H54 (cell line): ENCODE measurements at places on chromosomes 1 and 21.

DNA sequence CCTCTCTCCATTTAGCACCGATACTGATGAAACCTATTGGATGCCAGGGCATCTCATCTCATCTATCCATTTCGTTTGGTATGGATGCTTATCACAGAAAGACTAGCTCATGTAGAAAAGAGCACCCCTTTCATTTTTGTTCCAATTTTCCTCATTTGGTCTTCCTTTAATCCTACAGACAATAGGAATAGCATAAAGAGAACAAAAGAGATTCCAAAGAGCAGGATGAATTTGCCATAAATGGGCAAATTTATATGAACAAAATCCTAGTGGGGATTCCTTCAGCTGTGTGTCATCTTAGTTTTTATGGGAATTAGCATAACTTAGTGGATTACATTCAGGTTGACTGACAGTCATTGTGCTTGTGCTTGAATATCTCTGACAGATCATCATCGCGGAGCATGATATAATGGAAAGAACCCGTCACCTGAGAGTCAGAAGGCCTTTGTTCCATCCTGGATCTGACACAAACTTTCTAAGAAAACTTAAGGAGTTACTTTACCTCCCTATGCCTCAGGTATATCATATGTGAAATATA is 777.5 kb upstream of the ADGRL2 start:
- no peak for DNase-seq

- DNase-seq = no peak
Observed at GRCh38 chr1:65958561-65959350, 166.1 kb downstream of the PDE4B start.

DNA sequence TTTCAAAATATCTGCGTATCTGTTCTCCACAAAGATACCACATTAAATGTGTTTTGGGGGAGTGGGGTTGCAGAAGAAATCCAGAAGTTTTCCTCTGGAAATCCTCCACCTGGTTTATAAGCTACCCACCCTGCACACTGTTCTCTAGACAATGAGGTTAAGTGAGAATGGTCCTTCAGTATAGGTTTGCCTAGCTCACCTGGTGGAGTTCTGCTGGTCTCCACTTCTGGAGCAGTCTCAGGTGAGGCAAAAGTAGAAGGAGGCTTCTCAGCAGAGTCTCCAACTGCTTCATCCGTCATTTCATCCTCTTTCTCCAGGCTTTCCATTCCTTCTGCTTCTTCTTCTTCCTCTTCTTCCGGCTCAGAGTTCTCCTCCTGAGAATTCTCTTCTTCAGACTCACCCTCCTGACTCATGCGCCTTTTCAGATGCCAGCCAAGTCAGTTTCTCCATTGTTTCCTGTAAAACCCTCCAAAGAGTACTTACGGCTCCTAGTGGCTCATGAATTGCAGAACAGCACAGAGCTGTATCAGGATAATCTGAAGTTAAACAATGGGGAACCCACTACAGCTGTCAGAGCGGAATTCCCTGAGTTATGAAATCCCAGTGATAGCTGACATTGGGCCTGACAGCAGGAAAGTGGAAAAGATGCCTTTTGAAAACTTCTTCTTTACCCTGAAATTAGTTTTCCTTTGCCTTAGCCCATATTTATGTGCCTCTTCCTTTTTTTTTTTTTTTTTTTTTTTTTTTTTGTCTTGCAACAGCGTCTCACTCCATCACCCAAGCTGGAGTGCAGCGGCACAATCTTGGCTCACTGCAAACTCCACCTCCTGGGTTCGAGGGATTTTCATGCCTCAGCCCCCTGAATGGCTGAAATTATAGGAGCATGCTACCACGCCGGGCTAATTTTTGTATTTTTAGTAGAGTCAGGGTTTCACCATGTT is 38.5 kb downstream of the MSTO1 start:
- peak; percentile 56 for DNase-seq

GRCh38 chr1:25619101-25619890 is 2.7 kb downstream of the MAN1C1 start:
- DNase-seq = no peak

- DNase-seq = no peak
Observed at GRCh38 chr1:181033128-181033798, 520 bp upstream of the MR1 start.

GRCh38 chr1:152824964-152825363 is 2.3 kb upstream of the LCE1A start:
- no peak for DNase-seq

DNA sequence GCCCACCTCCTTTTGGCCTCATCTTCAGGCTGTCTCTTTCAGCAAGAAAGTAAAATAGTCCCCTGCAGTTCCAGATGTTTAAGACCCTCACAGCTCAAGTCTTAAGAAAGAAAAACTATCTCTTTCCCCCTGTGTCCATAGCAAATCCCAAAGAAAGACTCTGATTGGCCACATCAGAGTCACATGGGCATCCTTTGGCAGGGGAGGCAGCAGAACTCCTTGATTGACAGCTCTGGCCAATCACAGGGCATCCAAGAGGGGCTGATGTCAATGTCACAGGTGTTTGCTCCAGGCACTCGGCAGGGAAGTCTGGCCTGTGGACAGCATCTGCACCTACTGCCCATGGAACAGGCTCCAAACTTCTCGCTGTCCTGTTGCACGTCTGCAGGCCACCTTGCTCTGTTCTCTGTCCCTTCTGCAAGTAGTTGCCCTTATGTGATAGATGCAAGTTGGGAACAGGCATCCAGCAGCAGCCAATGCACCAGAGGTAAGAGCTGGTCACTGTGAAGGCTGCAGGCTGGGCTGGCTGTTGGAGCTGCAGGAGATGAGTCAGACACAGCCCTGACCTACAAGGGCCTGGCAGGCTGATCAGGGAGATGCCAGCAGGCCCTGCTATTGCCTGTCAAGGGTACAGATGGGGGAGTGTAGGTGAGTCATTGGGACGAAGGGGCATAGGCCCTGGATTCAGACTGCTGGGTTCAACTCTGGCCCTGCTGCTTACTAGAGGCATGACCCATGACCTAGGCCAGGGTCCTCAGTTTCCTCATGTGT is 96.8 kb upstream of the TMEM51 start:
- DNase-seq = peak; percentile 87

DNA sequence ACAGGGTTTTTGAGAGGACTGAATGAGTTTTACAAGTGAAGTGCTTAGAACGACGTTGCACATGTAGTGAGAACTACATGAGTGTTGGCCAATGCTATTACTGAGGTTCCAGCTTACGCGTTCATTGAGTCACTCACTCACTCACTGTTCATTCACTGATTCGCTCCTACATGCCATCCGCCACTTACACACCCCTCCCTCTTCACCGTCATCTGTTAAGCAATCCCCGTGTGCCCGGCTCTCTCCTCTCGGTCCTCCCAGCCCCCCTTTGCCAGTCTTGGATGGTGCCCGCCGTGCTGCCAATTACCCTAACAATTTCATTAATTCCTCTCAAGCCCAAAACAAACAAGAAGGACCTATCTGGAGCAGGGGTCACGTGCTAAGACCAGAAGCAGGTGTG is 27.3 kb upstream of the EPHA2 start:
- DNase-seq = no peak

GRCh38 chr1:55588309-55588708 is 373.1 kb upstream of the USP24 start:
- no peak for DNase-seq

DNA sequence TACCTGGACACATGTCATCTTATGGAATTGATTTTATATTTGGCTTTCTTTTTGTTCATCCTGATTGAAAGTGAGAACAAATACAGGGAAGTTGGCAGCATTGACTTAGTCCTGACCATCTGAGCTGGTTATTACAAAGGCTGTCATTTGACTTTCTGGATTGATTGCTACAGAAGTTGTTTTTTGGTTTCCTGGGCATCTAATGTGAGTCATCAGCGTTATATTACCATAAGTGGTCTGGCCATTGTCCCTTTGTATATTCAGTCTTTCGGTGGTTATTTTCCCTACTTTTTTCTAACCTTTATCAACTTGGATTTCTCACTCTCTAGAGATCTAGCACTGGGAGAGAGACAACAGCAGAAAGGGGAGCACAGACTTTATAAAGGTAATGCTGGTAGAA is 1646.5 kb downstream of the MRPL39 start:
- no peak for DNase-seq

DNA sequence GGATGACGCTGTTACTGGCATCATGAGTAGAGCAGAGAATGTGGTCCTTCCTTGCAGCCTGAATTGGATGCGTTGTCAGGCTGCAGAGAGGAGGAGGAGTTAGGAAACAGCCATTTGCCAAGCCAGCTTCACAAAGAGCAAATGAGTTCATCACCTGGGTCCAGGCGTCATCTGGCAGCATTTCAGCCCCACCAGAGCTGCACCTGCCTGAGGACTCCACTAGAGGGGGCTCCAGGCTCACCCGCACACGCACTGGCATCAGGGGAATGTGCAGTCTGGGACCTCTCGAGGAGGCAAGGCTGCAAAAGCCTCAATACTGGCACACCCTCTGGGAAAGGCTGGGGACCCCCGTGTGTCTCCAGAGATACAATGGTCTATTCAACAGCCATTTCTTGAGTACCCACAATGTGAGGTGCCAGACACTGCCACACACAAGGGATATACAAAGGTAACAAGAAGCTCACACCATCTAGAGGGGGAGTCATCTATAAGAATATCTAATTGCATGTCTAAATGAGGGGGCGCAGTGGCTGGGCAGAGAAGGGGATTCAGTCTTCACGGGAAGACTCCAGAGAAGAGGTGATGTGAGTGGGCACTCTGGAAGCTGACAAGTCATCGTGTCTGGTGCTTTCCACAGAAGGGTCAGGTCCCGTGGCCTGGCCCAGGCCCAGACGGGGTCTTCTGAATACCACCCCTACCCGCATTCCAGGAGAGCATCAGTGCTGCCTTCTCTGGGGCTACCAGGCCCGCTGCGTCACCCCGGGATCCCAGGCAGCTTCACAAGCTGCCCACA is 53.5 kb upstream of the CNTN2 start:
- peak; percentile 96 for DNase-seq

GRCh38 chr1:43908226-43908625 is 25.4 kb upstream of the ARTN start:
- no peak for DNase-seq

DNA sequence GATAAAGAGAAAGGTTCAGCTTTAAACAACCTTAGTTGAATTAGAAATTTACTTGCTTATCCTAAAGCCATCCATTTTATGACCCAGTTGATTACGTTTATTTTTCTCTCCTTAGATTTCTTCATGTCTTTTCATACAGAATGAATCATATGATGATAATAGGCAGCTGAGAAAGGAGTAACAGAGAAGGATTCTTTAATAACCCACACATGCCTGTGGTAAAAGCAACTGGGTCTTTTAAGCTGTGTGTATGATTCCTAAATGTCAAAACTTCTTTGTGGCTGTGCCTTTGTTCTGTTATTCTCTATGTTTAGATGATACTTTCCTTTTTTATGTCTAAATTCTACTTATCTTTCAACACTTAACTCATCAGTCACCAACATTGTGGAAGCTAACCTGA is 626.5 kb downstream of the NCAM2 start:
- no peak for DNase-seq

- no peak for DNase-seq
Observed at GRCh38 chr1:20739225-20739624, 6.7 kb upstream of the SH2D5 start.

GRCh38 chr1:66557157-66557556 is 23.2 kb downstream of the SGIP1 start:
- DNase-seq = no peak

GRCh38 chr1:19651141-19651737 is 7.1 kb downstream of the NBL1 start:
- peak; percentile 55 for DNase-seq

GRCh38 chr1:106880226-106880625 is 176.2 kb upstream of the PRMT6 start:
- DNase-seq = no peak

GRCh38 chr1:40630488-40631223 is 34.8 kb downstream of the RIMS3 start:
- peak; percentile 38 for DNase-seq

- no peak for DNase-seq
Observed at GRCh38 chr1:54649921-54650320, 8.3 kb downstream of the MROH7 start.

DNA sequence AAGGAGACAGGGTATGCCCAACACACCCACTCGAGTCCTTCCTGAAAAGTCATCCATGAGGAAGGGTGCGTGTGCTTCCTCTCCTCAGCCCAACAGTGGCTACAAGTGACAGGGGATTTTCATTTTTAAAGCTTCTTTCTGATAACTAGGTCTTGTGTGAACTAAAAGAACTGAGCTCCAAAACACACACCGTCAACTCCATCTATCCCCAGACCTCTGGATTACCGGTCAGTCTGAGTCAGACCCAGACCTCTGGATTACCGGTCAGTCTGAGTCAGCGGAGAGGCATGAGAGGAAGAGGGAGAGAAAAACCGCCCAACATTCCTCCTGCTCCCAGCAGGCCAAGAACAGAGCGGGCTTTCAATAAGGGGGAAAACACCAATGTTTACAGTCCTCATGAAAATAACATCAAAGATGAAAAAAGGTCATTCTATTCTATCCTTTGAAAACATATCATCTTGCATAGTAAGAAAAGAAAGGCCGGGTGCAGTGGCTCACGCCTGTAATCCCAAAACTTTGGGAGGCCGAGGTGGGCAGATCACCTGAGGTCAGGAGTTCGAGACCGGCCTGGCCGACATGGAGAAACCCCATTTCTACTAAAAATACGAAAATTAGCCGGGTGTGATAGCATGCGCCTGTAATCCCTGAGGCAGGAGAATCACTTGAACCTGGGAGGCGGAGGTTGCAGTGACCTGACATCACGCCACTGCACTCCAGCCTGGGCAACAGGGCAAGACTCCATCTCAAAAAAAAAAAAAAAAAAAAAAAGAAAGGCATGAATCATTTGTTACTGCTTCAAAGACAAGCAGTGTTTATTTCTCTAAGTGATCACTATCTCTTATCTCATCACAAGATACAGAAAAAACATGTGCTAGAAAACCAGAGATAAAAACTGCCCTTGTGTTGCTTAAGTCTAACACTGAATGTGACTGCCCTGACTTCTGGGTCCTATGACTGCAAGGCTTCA is 3.4 kb downstream of the PTTG1IP start:
- DNase-seq = peak; percentile 95

DNA sequence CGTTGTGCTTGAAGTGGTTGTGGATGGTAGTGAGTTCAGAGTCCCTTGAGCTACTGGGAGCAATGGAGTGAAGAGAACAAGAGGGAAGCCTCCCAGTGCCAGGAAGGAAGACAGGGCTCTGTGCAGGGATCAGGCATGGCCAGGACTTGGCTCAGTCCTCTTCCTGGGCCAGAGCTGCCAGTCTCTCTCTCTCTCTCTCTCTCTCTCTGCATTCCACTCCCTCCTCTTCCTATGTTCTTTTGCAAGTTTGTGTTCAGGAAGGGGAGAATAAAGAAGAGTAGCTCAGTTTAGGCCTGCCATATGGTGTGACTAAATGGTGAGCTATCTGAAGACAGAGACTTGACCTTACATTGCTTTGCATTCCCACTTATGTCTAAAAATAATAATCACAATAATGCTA is 20.5 kb upstream of the RPTN start:
- no peak for DNase-seq

DNA sequence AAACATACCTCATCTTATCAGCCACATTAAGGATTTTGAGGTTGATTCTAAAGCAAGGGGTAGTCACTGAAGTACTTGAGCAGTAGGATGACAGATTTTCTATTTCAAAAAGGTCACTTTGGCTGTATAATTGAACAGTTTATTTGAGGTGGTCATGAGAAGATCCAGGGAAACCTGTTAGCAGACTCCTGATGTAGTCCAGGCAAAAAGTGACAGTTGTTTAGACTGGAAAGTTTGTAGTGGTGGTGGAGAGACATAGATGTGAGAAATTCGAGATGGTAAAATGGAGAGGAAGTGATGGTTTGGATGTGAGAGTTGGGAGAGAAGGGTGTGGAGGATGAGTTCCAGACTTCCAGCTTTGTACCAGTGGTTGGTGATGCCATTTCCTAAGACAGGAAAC is 7.5 kb downstream of the FAM163A start:
- DNase-seq = no peak
